ENCODE measurements at places on chromosomes 12 and 14.

DNA sequence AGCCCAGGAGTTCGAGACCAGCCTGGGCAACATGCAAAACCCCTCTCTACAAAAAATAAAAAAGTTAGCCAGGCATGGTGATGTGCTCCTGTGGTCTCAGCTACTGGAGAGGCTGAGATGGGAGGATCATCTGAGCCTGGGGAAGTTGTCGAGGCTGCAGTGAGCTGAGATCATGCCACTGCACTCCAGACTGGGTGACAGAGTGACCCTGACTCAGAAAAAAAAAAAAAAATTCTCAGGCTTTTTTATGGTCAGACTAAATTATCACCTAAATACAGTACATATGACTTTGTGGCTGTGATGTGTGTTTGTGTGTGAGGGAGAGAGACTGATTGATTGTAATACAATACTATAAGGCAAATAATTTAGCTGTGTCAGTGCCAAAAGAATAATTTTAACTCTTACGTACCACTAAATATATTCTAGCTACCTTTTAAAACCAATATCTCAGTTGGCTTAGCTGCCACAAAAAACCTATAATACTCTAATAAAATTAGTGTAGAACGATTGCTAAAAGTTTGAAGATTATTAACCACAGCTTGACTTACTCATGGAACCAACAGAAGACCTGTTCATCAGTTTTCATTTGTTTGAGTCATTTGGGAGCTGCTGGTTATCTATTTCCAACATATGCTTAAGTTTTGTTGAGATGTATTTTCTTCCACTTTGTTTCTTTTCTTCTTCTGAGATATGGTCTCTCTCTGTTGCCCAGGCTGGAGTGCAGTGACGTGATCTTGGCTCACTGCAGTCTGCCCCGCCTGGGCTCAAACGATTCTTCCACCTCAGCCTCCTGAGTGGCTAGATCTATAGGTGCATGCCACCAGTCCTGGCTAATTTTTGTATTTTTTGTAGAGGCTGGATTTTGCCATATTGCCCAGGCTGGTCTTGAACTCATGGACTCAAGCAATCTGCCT, 58.0 kb downstream of the DIP2B start:
- no peak for DNase-seq

GRCh38 chr12:130713581-130713991, 2.5 kb downstream of the RIMBP2 start:
- no peak for DNase-seq

DNA sequence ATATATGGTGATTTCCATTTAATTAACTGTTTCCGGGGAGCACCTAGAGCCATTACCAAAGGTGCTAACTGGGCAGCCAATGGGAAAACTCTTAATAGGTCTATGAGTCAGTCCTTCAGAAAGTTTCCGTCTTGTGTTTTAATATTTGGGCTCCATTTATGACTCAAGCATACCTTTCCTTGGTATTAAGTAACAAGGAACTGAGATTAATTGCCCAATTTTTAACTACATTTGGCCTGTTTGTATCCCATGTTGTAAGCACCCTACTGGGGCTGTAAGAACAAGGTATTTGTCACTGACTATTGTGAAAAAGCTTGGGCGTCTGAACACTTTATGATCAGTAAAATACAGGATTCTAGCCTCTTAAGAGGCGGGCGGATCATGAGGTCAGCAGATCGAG, 62.8 kb upstream of the FOXN3 start:
- no peak for DNase-seq

DNA sequence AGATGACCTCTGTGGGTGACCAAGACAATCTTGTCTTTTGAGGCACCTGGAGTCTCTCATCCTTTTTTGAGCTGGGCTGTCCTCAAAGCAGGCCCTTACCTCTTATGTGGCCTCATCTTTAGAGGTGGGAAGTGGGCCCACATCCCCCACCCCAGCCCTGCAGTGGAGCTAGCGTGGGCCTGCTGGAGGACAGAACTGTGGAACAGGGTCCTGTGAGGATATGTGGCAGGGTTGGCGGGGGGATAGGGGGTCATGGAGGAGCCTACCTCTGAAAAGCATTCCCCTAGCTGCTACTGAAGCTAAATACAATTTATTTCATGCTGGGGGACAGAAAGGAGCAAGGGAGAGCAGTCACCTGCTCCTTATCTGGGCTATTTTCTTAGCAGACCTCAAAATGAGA, 457 bp upstream of the GPD1 start:
- no peak for DNase-seq

- no peak for DNase-seq
Measured at GRCh38 chr12:6457220-6457945, 5.5 kb downstream of the TAPBPL start.

DNA sequence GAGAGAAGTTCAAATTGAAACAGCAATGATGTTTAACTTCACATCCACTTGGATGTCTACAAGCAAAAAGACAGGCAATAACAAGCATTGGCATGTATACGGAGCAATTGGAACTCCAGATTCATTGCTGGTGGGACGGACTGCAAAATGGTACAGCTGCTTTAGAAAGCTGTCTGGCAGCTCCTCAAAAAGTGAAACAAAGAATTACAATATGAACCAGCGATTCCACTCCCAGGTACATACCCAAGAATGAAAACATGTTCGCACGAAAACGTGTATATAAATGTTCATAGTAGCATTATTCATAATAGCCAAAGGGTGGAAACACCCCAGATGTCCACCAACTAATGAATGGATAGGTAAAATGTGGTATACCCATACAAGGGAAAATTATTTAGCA, 125.7 kb downstream of the HMGA2 start:
- no peak for DNase-seq

DNA sequence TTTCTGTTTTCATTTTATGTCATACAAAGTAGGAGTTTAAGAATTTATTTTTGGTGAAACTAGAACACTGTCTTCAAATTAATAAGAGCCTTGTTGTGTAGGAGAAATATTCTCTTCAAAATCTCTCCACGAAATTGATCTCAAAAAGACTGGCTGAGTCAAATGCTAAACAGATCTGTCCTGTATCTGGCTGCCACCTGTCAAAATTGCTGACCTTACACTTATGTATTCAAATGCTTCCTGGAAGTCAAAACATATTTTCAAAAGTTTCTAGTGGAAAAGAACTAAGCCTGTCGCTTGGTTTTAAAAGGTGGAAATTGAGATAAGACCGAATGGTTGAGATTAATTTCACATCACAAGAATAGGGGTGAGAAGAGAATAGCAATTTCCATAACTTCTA, 121.4 kb downstream of the RGS6 start:
- no peak for DNase-seq

GRCh38 chr12:99130808-99131553, 485.9 kb downstream of the APAF1 start:
- no peak for DNase-seq

DNA sequence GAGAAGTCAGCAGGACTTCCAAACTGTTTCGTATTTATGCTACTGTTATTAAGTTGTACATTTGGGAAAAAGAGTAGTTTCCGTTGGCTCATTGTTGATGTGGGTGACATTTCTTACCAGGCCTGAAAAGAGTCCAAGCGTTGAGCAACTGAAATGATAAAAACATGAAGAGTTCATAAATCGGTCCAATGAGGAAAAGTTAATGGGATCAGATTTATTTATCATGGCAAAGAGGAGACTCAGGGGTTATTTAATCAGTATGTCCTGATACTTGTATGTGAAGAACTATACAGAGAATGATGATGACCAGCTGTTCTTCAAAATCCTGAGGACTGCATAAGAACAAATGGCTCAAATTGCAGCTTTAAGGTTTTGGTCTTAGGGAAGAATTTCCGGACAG, 7.7 kb downstream of the VRK1 start:
- DNase-seq, result no peak

GRCh38 chr12:117361347-117361751, at the start of gene NOS1:
NOS1 (minus strand) TSS chr12:117361626; CDS start chr12:117331069, 30,557 bp downstream.
- DNase-seq, result no peak

All from stimulated activated CD4-positive, alpha-beta T cell treated with anti-CD3 and anti-CD28 coated beads, Interleukin-12 subunit alpha, Interleukin-12 subunit beta, amount 100 ng/mL, for 48 hours (primary cell).